ENCODE measurements at places on chromosomes 2 and 18.
A peak's percentile ranks its signal among the peaks of the same experiment; 100 is the strongest.

- no peak for DNase-seq
These were observed 18.2 kb downstream of the DBI start for GRCh38 chr2:119384971-119385370.

GRCh38 chr2:237205043-237205541, 119.4 kb downstream of the COPS8 start:
- DNase-seq: peak; percentile 60

GRCh38 chr2:144424559-144425240, 95.2 kb downstream of the ZEB2 start:
- DNase-seq: no peak

- DNase-seq: no peak
These were observed 260.7 kb upstream of the KLHL29 start for GRCh38 chr2:23124214-23124750.

DNA sequence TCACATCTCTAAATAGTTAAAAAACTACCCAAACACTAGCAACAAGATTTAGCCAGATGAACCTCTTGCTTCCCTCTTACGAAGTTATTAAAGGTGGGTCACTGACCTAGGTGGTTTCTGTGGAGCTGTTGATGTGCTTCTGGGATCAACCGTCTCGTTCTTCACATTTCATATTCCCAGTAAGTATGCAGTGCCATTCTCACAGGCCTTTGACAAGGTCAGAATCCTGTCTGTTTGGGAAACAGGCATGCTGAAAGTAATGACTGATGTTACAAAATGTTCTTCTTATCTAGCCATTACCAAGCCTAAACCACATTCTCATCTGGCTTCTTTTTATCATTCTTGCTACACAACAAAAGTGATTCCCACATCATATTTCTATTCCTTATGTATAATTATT, 70.3 kb downstream of the WDR7 start:
- DNase-seq: peak; percentile 25

GRCh38 chr2:237096911-237097310, 11.2 kb downstream of the COPS8 start:
- DNase-seq: peak; percentile 70

DNA sequence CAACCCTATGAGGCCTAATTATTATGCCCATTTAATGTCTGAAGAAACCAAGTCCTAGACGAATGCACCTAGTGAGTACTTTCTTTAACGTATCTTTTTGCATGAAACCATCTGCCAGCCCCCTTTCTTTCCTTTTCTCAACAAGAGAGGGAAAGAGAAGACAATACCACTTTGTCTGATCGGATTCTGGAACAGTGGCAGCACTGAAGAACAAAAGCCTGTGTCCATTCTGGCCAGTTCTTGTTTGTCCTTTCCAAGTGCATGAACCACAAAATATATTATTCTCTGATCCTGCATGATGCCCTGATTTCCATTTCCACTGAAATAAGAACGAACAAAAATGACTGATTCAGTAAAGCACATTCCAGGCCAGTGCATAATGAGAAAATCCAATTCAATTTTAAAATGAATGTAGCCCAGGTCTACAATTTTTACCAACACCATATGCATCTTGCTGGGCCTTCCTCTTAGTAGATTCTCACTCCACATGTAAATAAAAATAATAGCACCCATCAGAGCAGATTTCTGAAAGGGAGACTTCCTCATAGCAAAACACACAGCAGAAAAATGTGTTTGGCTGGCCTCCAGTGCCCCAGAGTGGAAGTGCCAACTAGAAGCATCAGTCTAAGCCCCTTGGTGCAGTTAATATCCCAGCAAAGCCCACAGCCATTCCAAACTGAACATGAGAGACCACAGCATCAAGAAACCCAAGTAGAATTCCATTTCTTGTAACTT, 422.6 kb upstream of the ID2 start:
- DNase-seq: no peak

DNA sequence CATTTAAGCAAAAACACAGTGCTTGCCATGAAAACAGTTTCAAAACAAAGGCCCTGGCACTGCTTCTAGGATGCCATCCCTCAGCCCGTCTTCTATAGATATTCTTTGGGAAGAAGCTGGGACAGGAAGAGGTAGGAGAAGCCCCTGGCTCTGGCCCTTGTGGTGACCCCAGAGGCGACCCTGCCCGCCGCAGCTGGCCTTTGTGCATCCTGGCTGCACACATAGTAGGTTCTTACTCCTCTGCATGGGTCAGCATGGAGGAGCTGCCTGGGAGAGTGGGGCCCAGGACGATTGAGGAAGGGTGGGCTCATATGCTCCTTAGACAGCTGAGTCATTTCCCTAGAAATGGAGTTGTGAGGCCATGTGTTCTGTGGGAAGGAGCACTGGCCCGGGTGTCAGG, 44.4 kb upstream of the OTOF start:
- peak; percentile 8 for DNase-seq

All from fibroblast of pulmonary artery (primary cell).